ENCODE measurements at places on chromosomes 1 and 21.

DNA sequence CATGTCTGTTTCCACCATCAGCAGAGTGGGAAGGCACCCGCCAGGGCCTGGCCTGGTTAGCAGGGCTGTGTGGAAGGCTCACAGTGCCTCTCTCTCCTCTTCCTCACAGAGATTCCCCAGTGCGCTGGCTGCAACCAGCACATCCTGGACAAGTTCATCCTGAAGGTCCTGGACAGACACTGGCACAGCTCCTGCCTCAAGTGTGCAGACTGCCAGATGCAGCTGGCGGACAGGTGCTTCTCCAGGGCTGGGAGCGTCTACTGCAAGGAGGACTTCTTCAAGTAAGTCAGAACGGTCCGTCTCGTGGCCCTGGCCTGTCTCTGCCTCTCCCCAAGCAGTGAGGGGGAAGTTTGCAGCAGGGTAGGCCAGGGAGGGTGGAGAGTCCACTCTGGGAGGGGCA lies 18.1 kb downstream of the LHX4 start:
- no peak for DNase-seq

DNA sequence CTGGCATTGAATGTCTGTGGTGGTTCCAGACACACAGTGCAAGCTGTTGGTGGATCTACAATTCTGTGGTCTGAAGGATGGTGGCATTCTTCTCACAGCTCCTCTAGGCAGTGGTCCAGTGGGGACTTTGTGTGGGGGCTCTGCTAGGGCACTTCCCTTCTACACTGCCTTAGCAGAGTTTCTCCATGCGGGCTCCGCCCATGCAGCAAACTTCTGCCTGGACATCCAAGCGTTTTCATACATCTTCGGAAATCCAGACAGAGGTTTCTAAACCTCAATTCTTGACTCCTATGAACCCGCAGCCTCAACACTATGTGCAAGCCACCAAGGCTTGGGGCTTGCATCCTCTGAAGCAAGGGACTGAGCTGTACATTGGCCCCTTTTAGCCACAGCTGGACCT lies 43.0 kb downstream of the RGS18 start:
- DNase-seq: no peak

DNA sequence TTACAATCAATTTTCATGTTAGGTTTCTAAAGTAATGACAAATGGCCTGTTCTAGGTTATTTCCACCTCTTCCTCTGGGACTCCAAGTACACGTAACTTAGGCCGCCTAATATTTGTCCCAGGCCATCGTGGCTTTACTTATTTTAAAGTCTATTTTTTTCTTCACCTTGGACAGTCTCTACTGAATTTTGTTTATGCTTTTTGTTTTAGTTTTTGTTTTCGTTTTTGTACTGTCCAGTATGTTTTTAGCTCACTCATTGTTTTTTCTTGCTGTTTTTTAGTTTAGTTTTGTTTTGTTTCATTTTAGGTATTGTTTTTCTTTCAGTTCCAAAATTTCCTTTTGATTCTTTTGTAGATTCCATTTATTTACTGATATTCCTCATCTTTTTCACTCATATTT lies 187.7 kb upstream of the RNPC3 start:
- no peak for DNase-seq

GRCh38 chr1:70517444-70517843 lies 106.4 kb downstream of the CTH start:
- no peak for DNase-seq

DNA sequence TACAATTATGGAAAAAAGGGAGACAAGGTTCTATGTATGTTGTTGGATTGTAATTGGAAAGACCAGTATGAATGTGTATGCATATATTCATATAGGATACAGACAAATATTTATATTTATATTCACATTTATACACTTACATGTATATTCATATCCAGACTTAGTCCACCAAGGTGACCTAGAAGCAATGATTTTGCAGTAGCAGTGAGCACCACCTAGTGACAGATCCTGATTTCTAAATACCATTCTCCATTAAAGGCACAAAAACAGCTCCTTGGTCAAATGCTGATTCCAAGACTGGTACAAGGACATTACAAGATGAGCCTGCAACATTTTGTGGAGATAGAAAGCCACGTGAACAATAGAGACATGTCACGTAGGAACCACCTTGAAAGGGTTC lies 153.4 kb downstream of the SDCCAG8 start:
- DNase-seq: peak; percentile 24

GRCh38 chr1:218735436-218736032 lies 390.4 kb downstream of the TGFB2 start:
- DNase-seq: no peak

GRCh38 chr1:236176337-236177336 lies 34.3 kb downstream of the GPR137B start:
- DNase-seq: no peak

- no peak for DNase-seq
These were observed 66.7 kb upstream of the AJAP1 start for GRCh38 chr1:4587721-4588120.

DNA sequence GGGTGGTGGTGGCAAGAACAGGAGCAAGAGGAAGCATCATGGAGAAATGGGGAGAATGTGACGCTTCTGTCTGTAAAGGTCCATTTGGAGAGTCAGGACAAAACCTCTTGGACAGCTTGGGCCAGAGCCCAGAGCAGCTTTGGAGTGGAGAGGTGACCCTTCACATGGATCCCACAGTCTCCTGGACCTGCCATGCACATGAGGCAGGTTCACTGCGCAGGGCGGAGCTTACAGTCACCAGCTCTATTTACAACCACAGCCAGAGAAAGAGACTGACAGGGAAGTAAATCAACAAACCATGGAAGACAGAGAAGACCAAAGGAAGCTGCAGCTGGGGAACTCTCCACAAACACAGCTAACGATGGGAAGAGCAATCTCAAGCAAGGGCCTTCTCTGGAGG lies 828 bp upstream of the RGS8 start:
- DNase-seq: no peak

DNA sequence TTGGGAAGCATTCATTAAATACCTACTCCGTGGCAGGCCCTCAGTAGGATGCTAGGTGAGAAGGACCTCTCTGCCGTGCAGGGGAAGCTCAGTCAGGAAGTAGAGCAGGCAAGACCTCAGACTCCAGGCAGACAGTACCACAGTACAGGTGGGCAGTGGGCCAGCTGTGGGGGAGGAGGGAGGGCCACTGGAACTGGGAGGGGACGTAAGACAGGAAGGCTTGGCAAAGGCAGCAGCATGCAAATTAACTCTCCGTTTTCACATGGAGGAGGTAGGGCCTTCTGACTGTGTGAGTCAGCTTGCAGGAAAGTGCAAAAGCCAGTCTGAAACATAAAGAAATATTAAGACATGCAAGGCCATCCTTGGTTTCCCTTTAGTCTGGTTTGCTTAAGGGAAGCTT lies 157.7 kb downstream of the TRIM33 start:
- peak; percentile 77 for DNase-seq

DNA sequence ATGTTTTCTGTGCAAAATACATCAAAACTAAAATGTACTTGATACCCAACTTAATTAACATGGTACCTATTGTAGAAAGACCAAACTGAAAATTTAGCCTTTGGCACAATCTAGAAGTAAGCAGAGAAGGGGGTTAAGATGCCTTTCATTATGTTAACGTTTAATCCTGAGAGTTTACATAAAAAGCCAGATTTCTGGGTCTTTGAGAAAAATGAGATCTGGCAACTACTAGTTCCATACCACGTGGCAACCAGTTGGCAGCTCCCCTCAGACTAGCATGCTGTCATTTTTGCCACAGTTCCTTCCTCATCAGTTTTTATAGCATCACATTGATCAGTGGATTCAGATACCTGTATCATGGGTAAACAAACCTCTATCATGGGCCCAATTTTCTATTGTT lies 1.5 kb downstream of the RO60 start:
- DNase-seq: peak; percentile 10

DNA sequence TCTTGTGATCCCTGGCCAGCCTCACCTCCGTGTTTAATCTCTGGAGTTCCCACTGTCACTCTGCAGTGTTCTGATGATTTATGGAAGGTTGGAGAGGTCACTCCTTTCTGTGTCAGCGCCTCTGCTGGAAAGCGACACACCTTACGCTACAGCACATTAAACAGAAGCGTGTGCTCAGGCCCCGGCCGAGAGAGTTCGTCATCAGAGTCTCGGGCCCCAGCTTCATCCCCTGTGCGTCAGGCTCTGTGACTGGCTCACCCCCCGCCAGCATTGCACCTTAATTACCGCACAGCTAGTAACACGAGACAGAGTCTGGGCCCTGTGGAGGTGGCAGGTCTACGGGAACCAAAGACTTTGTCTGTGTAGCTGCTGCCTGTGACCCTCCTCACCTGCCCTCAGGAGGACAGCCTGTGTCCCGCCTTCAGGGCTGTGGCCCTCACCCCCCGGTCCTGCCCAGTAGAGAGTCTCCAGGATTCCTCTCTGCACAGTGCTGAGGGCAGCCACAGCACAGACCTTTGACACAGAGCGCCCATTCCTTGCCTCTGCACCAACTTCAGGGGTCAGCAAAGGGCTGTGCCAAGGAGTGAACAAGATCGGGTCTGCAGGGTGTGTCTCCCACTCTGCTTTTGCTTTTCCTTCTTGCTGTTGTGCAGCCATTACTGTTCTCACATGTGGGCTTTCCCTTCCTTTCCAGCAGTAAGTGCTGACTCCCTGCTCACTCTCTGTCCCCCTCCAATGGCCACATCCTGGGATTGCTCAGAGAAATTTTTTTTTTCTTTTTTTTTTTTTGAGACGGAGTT lies 157.6 kb downstream of the PGBD5 start:
- DNase-seq: peak; percentile 65

DNA sequence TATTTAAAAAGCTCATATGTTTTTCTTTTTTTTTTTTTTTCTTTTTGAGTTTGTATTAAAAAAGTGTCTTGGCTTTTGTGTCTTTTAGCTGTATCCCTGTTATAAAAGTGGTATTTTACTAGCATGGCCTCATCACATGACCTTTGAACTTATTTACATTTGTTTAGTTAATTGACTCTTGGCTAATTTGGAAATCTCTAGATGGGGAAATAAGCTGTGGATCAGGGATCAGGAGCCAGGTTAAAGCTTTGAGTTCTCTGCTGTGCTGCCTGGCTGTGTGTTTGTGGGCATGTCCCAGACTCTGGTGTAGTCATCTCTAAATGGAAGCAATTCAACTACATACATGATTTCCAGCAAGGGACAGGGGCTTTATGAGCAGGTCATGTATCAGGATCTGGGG lies 56.5 kb downstream of the HHAT start:
- DNase-seq: no peak

- DNase-seq: no peak
These were observed 98.0 kb upstream of the HP1BP3 start for GRCh38 chr1:20885121-20885520.

GRCh38 chr1:203124546-203125317 lies 2.8 kb upstream of the ADORA1 start:
- DNase-seq: peak; percentile 51

DNA sequence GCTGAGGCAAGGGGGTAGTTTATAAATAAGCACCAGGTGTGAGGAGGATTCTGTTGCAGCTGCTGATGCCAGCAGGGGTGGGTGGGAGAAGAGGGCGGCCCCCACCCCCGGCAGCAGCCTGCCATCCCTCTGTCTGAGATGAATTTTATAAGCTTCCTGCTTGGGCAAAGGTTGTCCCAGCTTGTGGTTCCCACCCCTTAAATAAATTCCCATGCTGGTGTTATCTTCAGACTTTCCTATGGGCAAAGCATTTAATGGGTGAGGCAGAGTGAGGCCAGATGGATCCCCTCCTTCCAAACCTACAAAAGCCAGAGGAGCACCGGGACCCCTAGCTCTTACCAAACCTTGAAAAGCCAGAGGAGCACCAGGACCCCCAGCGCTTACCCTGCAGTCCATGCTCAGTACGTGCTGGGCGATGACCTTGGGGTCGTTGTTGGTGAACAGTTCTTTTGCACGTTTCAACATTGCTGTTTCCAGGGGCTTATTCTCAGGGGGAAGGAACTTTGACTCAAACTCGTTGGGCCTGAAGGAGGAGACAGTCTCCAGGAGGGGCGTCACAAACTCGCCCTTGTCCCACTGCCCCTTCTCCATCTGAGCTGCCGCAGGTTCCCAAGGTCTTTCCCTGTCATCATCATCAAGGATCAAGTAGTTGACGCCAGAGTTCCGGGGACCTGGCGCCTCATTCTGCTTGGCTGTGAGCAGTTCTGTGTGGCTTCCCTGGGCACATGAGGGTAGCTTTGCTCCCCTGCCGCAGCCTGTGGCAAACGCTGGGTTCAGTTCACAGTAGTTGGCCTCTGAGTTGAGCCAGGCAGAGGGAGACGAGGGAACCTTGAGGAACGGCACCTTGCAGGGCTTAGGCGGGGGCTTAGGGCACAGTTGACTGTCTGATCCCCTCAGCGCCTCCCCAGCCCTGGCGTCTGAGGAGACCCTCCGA lies 99.5 kb downstream of the BCAR3 start:
- no peak for DNase-seq

GRCh38 chr1:61051719-61052394 lies 30.5 kb upstream of the NFIA start:
- no peak for DNase-seq

DNA sequence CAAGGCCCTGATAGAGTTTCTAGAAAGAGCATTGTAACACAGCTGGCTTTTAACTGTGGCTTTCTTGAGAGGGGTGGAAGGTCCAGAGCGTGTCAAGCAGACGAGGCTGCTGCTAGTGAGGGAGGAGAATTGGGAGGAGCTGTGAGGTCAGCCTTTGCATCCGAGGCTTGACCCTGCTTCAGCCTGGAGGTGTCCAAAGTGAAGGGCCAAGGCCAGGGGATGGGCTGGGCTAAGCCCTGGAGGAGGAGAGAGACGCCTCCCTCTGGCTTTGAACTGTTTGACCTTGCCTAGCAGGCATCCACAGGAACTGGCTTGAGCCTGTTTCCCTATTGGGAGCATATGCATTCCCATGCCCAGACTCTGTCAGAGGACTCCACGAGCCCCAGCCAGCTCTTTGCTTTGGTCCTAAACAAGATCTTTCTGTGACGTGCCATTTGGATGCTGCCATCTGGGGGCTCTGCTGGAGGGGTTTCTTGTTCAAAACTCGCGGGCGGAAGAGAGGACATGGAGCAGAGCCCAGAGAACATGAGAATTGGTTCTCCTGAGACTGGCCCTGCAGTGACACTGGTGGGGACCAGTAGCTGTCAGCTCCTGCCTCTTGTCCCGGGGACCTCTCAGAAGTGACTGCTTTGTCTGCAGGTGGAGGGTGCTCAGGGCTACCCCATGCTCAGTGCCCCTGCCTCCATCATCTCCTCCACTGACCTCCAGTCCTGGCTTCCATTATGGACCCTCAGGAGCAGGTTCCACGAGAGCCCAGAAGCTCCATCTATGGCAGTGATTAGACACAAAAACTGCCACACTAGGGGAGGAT lies 5.5 kb downstream of the ACTRT2 start:
- DNase-seq: no peak

DNA sequence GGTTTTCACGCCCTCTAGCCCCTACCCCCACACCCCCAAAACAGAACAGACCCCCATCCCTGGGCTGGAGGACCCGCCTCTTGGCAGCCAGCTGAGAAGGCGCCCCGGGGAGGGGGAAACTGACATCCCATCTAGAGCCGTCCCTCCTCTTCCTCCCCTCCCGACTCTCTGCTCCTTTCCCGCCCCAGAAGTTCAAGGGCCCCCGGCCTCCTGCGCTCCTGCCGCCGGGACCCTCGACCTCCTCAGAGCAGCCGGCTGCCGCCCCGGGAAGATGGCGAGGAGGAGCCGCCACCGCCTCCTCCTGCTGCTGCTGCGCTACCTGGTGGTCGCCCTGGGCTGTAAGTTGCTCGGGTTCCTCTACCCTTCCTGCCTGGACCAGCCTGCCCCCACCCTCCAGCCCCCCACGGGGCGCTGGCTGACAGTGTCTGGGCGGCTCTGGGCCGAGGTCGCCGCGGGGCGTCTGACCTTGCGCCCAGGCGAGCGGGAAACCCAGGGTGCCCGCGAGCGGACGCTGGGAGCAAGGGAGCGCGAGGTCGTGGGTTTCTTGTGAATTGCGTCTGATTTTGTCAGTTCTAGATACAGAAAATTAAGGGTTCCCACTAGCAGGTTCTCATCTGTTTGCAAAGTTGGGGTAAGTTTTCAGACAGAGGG lies 618 bp downstream of the JAM2 start:
- peak; percentile 41 for DNase-seq

GRCh38 chr1:223551610-223552009 lies 113.9 kb downstream of the CAPN8 start:
- DNase-seq: no peak
